ENCODE measurements at places on chromosomes 6 and 20.

- DNase-seq = no peak
Measured at GRCh38 chr6:89452281-89452680, 19.3 kb downstream of the ANKRD6 start.

DNA sequence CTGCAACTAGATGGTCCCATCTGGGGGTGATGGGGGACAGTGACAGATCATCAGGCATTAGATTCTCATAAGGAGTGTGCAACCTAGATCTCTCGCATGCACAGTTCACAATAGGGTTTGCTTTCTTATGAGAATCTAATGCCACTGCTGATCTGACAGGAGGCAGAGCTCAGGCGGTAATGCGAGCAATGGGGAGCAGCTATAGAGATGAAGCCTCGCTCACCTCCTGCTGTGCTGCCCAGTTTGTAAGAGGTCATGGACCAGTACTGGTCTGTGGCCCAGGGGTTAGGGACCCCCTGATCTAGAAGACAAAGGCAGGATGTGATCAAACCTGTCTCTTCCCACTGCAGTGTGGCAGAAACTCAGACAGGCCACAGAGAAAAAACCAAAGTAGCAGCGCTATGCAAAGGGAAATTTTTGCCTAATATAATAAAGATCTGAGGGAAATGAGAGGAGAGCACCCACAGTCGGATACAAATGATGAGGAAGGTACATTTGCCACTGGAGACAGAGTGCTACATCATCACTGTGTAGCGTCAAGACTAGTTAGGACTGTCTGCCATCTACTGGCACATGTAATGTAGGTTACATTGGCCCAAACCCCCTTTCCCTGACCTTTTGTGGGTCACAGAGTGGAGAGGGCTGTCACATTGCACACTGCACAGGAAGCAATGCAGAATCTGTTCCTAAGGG is 4.1 kb upstream of the LY86 start:
- no peak for DNase-seq

GRCh38 chr6:43900560-43900915 is 130.5 kb downstream of the VEGFA start:
- no peak for DNase-seq

GRCh38 chr6:42260396-42260888 is 42.8 kb upstream of the MRPS10 start:
- DNase-seq = no peak

DNA sequence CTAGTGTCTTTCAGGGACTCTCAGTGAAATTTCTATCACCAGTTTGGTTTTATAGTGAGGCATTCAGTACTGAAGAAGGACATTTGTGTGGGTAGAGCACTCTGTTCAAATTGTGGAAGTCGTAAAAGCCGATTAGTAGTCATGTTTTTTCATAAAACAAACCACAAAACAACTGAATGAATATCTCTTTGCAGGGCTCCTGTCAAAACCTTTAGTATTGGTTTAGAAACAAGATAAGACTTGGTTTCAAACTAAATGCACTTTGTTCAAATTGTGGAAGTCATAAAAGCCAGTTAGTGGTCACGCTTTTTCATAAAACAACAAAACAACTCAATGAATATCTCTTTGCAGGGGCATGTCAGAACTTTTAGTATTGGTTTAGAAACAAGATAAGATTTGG is 23.8 kb downstream of the ADGRF4 start:
- DNase-seq = no peak

GRCh38 chr6:63864671-63865318 is 229.2 kb downstream of the PHF3 start:
- DNase-seq = no peak

- DNase-seq = no peak
Measured at GRCh38 chr6:119495230-119495683, 145.7 kb upstream of the MAN1A1 start.

DNA sequence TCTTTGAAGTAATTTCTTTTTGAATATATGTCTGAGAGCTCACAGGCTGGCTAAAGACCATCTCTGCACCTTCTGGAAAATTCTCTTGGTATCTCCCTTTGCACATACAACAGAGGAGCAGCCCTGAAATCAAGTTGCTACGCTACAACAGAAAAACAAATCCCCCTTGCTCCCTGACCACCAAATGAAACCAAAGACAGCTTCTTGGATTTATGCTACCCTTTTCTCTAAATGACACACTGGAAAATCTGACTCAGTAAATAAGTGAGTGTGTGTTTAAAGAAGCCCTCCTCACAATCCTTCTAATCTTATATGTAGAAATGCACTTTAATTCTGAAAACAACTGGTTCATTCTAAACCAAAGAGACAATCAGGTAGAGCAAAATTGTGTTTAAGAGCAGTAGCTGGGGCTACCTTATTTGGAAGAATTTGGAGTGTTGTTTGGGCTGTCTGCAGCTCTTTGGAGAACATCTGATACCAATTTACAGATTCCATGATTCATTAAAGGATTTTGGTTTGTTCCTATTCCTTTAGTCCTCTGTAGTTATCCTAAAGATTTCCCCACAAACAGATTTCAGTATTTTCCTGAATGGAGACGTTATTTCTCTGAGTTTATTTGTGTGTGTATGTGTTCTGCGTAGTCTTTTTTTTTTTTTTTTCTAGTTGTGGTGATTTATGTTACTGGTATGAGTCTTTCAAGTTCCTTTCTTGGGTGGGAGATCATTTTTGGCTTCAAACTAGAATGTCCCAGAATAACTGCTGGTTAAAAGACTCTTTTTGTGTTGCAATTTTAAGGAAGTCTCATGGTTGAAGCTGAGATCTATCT is 36.4 kb upstream of the UTRN start:
- no peak for DNase-seq

GRCh38 chr6:157520596-157521361 is 139.8 kb downstream of the ZDHHC14 start:
- no peak for DNase-seq

DNA sequence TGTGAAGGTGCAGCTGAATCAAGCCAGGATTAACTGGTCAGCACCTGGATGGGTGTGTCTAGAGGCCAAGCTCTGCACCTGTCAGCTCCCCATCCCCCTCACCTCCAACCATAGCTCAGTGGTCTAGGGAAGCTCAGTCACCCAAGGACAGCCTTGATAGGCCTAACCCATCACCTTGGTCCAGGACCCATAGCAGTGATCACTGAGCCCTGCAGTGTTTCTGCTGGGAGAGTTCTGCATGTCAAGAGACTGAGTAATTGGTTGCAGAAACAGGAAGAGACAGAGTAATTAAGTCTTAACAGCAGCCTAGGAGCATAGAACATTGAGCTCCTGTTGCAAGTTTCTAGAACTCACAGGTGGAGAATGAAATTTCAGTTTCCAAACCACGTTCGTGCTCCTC is 18.7 kb upstream of the RALGAPB start:
- DNase-seq = no peak

DNA sequence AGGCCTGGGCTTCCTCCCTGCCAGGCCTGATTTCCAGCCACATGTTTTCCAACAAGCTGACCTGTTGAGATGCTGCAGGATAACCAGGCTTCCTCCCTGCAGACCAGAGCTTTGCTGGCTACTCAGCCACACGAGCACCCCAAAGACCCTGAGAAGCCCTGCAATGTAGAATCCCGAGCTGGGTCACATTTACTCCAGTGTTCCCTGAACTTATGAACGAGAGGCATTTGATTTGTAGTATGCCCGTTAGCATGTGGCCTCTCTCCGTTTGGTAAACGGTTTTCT is 4.0 kb downstream of the SIRPA start:
- DNase-seq = no peak

- DNase-seq = no peak
Measured at GRCh38 chr6:22308939-22309338, 12.1 kb upstream of the PRL start.

GRCh38 chr20:8073024-8073832 is 53.7 kb upstream of the TMX4 start:
- no peak for DNase-seq

GRCh38 chr20:58691773-58692578 is 624 bp upstream of the NPEPL1 start:
- no peak for DNase-seq

DNA sequence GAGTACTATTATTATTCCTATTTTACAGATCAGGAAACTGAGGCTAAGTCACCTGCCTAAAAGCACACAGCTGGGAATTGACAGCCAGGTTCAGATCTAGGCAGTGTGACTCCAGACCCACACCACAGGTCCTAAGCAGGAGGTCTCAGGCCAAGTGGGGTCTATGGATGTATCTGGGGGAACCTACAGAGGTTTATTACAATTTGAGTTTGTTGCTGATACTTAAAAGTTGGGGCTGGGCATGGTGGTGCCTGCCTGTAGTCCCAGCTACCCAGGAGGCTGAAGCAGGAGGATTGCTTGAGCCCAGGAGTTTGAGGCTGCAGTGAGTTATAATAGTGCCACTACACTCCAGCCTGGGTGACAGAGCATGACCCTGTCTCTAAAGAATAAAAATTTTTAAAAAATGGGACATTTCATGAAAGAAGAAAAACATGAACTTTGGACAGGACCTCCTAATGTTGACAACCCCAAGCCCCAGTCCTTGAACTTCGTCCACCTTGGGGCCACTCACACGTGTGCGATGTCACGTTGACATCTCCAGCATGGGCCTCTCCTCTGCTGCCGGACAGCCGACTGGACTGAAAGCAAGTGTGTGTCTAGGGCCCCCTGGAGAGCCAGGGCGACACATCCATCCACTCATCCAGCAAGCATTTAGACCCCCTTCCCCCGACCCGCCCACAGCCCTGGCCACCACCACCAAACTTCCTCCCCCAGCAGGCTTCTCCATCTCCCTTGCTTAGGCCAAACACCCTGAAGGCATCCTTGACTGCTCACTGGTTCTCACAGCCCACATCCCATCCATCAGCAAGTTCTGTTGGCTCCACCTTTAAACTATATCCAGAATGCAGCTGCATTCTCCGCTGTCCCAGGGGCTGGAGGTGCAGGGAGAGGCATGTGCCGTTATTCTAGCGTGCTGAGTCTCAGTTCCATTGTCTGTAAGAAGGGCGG is 40.0 kb downstream of the NOL4L start:
- no peak for DNase-seq

- no peak for DNase-seq
Measured at GRCh38 chr6:25928562-25929324, 1.7 kb downstream of the SLC17A2 start.

DNA sequence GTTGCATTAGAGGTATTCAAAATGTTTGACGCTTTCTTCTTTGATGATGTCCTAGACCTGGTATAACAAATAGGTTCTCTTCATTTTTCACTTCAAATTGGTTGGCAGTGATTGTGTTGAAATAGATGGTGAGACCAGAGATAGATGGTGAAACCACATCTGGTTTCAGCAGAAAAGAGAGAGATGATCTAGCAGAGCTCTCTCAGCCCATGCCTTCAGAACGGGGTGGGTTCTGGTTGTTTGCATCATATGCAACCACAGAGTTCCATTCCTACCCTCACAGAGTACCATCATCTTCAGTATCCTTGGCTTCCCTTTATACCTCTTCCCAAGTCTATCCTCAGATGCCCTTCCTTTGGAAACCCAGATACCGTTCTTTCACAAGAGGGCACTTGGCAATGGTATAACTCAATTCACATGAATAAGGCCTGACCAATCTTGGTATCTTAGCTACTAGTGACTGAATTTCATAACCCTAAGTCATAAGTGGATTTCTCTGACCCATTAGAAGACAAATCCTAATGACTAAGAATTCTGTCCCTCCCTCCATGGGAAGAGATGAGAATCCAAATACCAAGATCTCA is 93.7 kb downstream of the UBE3D start:
- DNase-seq = no peak

DNA sequence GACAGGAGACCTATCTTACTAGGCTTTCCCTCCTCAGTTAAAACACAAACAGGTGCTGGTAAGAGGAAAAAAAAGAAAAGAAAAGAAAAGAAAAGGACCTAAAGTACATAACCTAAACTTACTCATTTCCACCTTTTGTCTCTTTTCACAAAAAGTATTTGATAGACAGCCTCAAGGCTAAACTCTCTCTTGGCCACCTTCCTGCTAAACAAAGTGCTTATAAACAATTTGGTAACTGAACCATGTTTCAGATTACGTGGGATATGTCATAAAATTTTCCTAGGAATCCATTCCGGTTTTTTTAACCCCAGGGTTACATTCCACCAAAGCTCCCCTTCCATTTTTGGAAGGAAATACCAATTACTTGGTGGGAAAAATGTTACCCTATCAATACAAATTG is 109.0 kb downstream of the PRND start:
- no peak for DNase-seq

- DNase-seq = no peak
Measured at GRCh38 chr20:7497985-7498384, 442.3 kb downstream of the HAO1 start.

DNA sequence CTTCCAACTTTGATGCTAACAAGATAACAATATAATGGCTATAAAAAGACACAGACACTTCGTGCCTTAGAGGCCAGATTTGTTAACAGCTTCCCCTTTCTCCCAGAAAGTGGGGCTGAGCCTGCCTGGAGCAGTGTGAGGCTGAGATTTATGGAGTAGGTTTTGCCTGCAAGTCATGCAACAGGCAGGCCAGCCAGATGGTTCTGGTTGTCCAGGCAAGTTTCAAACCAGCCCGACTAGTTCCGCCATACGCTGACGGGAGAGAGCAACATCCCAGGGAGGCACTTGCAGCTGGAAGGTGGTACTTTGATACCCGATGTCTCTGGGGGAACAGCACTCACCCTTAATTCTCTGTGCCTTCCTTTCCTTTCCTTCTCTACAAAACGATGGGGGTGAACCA is 81.3 kb upstream of the NAA20 start:
- DNase-seq = no peak

DNA sequence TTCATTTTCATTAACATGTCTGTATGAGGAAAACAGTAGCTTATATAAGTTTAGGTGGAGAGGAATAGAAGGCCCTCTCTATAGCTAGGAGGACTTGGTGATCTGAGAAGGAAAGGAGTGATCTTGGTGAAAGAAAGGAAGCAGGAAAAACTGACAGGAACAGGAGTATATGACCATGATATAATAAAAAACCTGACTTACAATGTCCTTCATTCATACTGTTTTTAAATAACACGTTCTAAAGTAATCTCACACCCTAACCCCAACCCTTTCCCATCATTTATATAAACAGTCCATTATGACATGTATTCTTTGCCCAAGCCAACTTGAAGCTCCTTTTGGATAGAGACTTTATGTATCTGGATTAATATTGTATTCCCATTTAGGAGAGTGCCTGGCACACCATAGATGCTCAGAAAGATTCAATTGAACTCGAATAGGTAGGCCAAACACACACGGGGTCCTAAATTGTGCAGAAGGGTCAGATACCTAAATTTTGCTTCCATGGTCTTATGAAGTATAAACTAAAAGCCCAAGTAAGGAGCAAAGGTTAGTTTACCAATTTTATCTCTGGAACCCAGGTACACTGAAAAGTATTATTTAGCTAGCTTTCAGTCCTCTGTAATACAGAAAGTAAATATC is 75.9 kb downstream of the OR2B2 start:
- no peak for DNase-seq

DNA sequence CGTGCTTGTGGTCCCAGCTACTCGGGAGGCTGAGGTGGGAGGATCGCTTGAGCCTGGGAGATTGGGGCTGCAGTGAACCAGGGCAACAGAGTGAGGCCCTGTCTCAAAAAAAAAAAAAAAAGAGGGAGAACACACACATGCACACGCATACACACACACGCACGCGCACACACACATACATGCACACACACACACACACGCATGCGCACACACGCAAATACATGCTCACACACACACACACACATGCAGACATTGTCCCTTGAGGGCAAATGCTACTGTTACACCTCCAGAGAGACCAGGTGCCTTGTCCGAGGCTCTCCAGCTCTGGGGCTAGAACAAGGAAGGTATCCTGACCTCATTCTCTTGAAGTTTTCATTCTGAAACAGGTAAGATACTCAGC is 64.5 kb downstream of the RAB44 start:
- no peak for DNase-seq

GRCh38 chr6:142155091-142155490 is 8.0 kb downstream of the VTA1 start:
- DNase-seq = no peak

- no peak for DNase-seq
Measured at GRCh38 chr20:46967646-46968045, 73.0 kb downstream of the EYA2 start.
